Foreskin melanocyte (primary cell): ENCODE measurements at places on chromosomes 12 and 14.

GRCh38 chr14:94145902-94146527, 16.6 kb upstream of the IFI27L2 start:
- no peak for DNase-seq

DNA sequence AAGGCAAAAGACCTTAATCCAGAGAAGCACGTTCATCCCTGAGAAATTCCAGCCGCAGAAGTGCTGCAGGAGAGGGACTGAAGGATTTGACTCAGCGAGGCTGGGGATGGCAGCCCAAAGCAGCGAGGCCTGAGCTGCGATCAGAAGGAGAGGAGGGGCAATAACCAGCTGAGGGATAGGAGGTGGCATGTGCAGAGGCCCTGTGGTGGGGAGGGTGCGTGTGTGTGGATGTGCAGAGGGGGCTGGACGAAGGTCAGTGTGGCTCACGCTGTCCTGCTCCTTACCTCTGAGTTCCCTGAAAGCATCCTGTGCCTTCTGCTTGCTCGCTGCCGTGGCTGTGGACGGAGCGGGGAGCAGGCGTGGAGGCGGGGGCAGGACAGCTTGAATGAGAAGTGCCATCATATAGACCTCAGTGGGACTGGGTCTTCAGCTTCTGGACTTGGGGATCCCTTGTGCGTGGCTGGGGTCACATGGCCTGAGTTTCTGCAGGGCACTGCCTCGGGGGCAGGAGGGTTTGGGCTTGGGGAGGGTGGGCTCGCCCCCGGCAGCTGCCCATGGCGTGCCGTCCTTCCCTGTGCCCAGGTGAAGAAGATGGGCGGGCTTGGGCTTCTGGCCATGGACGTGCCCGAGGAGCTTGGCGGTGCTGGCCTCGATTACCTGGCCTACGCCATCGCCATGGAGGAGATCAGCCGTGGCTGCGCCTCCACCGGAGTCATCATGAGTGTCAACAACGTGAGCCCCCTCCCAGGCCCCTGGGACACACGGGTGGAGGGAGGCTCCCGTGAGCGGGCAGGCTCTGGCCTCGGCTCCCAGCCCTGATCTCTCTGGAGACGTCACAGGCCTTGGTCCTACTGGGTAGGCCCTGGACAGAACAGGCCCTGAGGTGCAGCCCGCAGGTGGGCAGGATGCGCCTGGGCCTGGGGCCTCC, 11.0 kb downstream of the ACADS start:
- DNase-seq = no peak

DNA sequence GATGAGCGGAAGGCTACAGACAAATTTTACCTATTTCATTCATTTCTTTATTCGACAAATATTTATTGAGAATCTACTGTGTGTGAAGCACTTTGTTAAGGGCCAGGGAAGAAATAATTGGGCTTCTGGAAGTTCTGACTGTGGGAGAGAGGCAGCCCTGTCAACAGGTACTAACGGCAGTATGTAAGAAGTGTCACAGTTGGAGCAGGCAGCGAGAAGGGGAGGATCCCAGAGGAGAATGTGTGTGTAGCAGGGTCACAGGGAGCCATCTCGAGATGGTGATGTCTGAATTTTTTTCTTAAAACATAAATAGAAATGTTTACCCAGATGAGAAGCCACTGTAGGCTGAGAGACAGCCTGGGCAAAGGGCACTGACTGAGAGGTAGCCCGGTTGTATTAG, 163.3 kb upstream of the SLC38A2 start:
- DNase-seq = no peak

GRCh38 chr14:81537193-81537592, 3.5 kb upstream of the SEL1L start:
- DNase-seq = no peak

DNA sequence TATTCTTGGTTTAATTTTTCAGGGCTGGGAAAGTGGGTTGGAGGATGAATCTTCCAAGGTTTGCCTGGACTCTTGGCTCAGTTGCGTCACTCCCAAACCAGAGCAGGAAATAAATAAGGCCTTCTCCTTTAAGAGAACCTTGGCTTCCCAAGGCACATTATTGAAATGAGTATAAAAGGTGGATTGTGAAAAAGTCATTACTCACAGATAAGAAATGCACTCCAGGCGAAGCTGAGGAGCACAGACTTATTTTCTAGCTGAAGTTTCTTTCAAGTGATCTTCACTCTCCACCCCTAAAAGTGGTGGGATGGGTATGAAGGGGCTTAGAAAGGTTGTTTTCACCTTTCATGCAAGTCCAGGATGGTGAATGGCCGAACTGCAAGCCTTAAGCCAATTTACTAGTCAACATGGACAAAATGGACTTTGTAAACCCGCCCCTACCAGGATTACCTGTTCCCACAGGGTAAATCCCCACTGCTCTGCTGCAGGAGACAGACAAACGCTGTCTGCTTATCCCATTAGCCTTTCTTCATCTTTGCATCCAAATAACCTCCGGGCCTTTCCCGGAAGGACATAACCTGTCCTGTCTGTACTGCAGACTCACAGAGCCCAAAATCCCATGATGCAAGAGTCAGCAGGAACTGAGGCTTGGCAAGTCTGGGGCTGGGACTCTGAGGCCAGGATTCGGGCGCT, 207.6 kb downstream of the BCL11B start:
- DNase-seq = peak; percentile 5

- no peak for DNase-seq
Measured at GRCh38 chr14:91261115-91261514, 16.6 kb upstream of the GPR68 start.

- no peak for DNase-seq
Measured at GRCh38 chr12:58248599-58248998, 307.2 kb downstream of the ATP23 start.

GRCh38 chr14:21874167-21874566, 200.5 kb upstream of the OR4E1 start:
- DNase-seq = no peak

DNA sequence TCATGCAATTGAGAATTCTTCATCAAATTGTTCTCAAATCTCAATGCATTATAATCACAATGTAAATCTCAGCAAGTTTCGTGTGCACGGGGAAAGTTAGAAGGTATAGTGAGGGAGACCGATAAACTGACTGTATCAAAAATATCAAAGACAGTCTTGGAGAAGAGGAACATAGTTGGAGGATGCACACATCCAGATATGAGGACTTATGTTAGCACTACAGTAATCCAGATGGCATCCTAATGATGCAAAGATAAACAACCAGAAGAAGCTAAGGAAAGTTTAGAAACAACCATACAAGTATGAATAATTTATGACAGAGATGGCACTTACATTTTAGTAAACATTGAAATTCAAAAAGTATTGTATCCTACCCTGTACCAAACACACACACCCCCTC, 760.1 kb downstream of the RPS29 start:
- DNase-seq = no peak

GRCh38 chr12:113162102-113163029, 12.8 kb downstream of the CFAP73 start:
- DNase-seq = no peak

DNA sequence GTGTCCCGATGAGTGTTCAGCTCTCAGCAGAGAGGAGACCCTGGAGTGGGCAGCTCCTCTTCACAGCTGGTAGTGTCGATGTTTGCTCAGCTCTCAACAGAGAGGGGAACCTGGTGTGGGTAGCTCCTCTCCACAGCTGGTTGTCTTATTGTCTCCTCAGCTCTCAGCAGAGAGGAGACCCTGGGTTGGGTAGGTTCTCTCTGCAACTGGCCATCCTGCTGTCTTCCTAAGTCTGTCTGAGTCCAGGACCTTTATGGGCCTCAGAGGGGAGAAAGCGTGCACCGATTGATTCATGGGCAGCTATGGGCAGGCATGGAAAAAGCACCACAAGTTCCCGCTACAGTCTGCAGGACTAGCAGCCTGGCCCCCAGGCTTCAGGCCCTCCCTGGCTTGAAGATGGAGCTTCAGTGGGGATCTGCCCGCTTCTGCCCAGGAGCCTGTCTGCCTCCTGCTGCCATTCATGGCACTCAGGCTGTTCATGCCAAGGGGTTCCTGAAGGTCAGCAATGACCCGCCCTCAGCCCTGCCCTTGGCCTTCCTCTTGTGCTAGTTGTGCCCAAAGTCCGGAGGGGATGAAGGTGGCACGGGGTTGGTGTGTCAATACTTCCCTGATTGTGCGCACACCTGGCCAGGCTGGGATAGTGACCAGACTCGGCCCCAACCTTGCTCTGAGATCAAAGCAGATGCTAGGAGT, 224.2 kb downstream of the KCNC2 start:
- no peak for DNase-seq

- DNase-seq = no peak
Measured at GRCh38 chr12:52311285-52311648, 9.9 kb downstream of the KRT83 start.

DNA sequence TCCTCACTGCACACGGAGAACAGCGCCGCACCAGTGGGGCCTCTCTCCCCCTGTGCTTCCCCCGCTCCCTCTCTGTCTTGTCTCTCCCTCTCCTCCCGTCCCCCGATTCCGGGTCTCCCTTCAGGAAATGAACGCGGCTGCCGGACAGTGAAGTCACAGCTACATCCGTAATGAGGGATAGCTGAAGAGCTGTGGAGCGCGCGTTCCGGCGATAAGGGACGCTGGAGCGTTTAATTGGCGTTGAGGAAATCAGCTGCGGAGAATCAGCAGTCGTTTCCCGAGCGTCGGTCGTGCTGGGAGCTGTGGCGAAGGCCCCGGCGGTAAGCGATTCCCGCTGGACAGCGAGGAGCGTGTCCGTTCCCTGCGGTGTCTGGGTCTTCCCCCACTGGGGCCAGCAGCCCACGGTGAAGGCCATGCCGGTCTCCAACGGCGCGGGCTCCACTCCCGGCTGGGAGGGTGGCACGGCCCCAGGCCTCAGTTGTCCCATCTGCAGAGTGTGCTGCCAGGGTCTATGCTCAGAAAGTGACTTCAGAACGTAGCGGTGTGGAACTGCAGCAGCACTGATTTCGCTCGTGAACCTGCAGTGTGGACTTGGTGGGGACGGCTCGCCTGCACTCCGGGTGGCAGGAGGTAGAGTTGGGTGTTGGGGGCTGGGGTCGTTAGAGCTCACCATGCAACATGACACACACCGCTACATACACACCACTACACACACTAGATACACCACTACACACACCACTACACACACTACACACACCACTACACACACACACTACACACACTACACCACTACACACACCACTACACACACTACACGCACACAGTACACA, 10.9 kb downstream of the NOC4L start:
- DNase-seq = no peak

- no peak for DNase-seq
Measured at GRCh38 chr12:111066744-111067437, 146.5 kb upstream of the MYL2 start.

DNA sequence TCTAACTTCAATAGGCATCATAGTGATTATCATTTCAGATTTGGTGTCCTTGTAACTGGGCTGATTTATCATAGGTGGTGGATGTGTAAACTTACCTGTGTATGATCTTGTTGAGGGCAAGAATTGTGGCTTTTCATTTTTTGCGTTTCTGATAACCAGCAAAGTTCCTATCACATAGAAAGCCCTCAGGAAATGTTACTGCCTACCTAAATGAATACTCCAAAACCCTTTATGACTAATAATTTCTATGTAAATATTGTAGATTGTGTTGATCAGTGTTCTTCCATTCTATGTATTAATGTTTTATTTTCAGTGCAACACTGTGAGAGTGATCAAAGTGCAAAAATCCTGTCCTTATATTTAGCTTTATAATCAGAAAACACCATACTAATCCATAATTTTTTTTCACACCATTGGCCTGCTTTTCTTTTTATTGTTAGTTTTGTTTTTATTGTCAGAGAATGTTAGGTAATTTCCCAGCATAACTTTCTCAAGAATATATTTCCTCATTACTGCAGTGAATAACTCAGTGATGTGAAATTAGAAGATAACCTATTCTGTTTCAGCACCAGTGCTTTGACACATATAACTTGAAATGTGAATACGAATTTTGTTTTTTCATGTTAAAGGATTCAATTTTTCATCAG, 94.1 kb downstream of the GPHN start:
- no peak for DNase-seq

DNA sequence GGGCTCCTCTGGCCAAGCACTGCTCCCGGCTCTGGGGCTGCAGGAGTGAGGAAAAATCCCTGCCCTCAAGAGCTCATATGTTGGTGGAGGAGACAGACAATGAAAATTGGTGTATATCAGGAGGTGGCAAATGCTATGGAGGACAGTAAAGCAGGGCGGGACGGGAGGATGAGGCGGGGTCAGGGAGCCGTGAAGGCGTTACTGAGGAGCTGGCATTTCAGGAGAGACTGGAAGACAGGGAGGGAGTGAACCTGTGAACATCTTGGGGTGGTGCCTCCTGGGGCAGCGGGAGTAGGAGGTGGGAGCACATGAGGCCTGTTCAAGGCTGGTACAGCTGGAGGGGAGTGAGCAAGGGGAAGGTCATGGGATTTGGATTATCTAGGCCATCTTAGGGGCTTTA, 26.6 kb downstream of the TSPAN9 start:
- DNase-seq = no peak

GRCh38 chr14:78605025-78605762, 435.0 kb downstream of the NRXN3 start:
- DNase-seq = no peak

DNA sequence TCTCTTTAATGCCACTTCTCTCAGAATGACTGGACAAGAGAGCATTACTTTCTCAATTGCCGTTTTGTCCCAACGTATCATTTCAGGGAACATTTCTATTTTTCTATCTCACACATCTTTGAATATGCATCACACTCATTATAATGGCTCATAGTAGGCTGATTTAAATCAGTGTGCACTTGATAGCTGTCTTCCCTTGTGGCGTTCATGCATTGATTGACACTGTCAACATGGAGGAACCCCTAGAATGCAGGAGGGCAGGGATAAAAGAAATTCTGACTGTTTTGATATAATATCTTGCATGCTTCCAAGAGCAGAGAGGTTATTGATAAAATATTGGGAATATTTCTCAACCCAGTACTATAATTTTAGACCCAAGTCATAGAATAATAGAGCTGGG, 1528.9 kb upstream of the FLRT2 start:
- no peak for DNase-seq

DNA sequence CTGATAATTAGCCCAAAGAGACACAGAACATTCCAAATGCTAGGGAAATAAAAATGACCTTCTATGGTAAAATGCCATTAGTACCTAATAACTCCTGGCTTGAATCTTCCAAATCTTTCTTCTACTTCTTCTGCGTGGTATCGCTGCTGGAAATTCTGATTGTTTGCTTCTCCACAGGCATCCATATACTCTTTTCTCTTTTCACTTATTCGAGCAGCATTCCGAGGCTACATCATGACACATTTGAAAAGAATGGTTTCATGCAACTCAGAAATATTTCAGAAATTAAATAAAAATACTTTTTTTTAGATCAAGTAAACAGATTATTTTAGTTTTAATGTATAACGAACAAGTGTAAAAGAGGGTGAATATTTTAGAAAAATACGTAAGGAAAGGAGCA, 18.9 kb downstream of the ZCCHC8 start:
- no peak for DNase-seq

GRCh38 chr12:14907953-14908352, 22.3 kb upstream of the MGP start:
- DNase-seq = no peak

GRCh38 chr12:16622338-16622737, 16.4 kb upstream of the LMO3 start:
- DNase-seq = no peak

DNA sequence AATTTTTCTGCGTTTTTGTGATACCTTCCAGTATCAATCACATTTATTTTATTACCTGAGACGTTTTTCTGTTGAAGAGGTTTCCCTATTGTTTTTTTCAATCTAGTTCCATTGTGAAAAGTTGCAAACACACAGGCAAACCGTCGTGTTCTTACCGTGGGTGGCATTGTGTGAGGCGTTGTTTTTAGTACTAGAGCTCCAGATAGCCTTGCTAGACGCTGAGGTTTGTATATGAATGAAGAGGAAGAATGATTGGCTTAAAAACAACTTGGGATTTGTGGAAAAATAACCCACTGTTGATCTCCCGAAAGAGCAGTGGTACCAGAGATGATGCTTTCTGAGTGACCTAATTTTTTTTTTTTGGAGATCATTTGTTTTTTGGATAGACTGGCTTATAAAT, 1.0 kb downstream of the SOCS4 start:
- DNase-seq = no peak
